ENCODE measurements at places on chromosomes 11 and 22. TPM values are rescaled to one million over a fixed set of nuclear protein-coding genes. Genes with fewer than 3 reads are reported as not detected.

The LDLRAD3 gene
- 23.6 TPM for total RNA-seq

The MPST gene
- 41.8 TPM for total RNA-seq

The CBLIF gene
- total RNA-seq: not detected

The TMEM86A gene
- 0.44 TPM for total RNA-seq

The GSTT2B gene
- 0.54 TPM for total RNA-seq

The VPREB1 gene
- total RNA-seq: not detected

The UQCR10 gene
- 112 TPM for total RNA-seq

The FJX1 gene
- total RNA-seq: 39.0 TPM

The MMP1 gene
- total RNA-seq: 0.87 TPM

All from A549 treated with DMSO at 1 μM for 4 hours (cell line).